ENCODE measurements at places on chromosomes 6 and 20. TPM values are rescaled to one million over a fixed set of nuclear protein-coding genes. Genes with fewer than 3 reads are reported as not detected.

Gene DEFB121
- total RNA-seq: not detected

- H3K27ac ChIP-seq: no peak overlapping the region
- no peaks in the 10 kb centered on the region for H3K27me3 ChIP-seq
- H3K4me1 ChIP-seq: no peaks in the 10 kb centered on the region
- no peak for DNase-seq
- no peak overlapping the region for H3K4me3 ChIP-seq
- H3K36me3 ChIP-seq: peaks cover 42% of the 10 kb centered on the region
Measured at GRCh38 chr20:35120012-35120701, 27.0 kb downstream of the EDEM2 start.

Gene CRISP2
- not detected for total RNA-seq

DNA sequence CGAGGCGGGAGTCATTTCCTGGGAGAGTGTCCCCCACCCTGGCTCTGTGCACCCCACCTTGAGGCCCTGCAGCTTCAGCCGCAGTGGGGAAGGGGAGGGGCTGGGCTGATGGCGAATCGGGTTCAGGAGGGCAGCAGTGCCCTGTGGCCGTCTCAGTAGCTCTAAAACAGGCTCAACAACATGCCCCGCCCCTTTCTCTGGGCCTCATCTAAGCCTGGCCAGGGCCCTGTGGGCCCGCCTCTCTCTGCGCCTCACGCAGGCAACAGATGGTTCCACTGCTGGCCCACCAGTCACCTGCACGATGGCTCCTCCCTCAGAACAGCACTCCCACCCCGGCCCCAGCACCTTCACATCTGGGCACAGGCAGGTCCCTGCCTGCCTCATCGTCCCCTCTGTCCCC, 30.2 kb downstream of the CHRNA4 start:
- no peak for DNase-seq
- H3K4me3 ChIP-seq: no peak overlapping the region
- peaks cover 7% of the 10 kb centered on the region for H3K4me1 ChIP-seq
- H3K27me3 ChIP-seq: peaks cover 6% of the 10 kb centered on the region
- H3K36me3 ChIP-seq: peaks cover 3% of the 10 kb centered on the region
- peak overlapping the region; percentile 50 for H3K27ac ChIP-seq

DNA sequence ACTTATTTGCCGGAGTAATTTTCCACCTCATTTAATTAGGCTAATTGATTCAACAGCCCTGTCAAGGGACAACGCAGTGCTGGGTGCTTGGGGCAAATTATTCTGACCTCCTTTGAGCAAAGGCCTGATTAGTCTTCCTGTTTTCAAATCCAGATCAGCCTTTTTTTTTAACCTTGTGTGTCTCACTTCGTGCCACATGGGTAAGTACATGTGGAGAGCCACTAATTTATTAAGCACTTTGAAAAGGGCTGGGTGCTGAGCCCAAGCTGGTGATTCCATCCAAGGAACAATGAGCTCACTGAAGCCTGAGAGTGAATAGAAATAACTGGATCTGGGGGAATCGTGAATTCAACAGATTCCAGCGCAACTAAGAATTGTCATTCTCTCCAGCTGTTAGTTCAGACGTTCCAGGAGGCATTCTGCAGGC, 229.3 kb downstream of the CLIC5 start:
- DNase-seq: no peak
- no peaks in the 10 kb centered on the region for H3K36me3 ChIP-seq
- peaks cover 11% of the 10 kb centered on the region for H3K4me1 ChIP-seq
- H3K27ac ChIP-seq: no peak overlapping the region
- H3K27me3 ChIP-seq: no peaks in the 10 kb centered on the region

Data from mesothelial cell of epicardium (in vitro differentiated cells).